ENCODE measurements at places on chromosomes 16 and 17.

DNA sequence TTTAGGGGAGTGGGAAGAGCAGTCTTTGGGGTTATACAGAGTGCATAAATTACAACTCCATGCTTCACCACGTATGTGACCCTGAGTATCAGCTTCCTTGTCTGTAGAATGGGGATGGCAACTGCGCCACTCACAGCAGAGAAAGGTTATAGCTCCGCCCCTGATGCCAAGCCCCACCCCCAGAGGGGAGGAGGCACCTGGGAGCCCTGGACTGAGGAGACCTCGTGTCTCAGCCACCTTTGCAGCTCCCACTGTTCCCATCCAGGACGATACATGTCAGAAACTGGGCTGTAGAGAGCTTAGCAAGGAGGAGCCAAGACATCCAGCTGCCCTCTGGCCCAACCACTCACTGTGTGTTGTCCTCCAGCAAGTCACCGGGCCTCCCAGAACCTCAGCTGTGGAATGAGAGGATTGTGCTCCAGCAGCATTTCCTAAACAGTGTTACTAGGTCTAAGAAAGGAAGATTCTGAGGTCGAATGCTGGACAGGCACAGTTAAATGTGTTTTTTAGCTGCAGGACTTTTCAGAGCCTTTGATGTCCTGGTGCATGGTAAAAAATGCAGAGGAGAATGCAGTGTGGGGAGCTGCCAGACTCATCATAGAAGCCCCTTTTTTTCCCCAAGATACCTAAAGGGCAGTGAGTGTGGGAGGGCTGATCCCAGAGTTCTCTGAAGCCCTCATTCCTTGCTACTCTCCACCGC lies 49.4 kb downstream of the BEAN1 start:
- no peak for DNase-seq

- no peak for DNase-seq
Observed at GRCh38 chr17:1034652-1035210, 37.8 kb downstream of the TIMM22 start.

DNA sequence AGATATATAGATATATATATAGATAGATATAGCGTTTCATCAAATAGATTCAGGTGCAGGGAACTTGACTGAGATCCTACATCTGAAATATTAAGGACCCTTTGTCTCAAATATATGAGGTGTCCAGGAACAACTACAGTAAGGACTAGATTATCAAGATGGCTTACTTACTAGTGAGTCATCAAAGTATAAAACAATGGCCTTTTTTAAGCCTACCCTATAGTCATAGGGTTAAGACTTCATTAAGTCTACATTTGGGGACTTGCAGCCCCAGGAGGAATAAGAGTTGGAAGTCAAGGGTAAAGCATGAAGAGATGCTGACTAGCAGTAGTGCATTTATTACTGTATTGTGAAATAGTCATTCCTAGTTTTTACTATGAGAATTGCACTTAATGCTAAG lies 1023.4 kb downstream of the CDH11 start:
- no peak for DNase-seq

DNA sequence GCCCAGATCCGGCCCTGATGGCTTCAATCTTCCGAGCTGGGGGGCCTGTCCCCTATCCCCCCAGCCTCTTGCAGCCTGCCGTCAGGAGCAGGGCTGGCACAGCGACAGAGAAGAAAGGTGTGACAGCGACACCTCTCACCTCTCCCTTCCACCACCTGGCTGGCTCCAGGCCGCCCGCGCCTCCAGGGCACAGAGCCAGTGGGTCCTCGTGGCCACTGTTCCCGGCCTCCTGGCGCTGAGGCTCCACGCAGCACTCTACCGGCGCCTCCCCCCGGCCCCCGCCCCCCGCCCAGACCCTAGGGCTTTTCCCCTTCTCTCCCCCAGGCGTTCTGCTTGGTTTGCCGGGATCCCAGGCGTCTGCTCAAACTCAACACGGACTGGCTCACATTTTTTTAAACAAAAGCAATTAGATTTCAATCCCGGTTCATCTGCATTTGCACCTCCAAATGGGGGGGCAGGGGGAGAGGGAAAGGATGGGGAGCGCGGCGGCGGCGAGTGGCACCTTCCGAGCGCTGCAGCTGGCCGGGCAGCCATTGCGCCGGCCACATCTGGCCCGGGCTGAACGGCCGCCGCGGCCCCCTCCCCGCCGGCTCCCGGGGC lies 12.8 kb upstream of the CBX8 start:
- no peak for DNase-seq

DNA sequence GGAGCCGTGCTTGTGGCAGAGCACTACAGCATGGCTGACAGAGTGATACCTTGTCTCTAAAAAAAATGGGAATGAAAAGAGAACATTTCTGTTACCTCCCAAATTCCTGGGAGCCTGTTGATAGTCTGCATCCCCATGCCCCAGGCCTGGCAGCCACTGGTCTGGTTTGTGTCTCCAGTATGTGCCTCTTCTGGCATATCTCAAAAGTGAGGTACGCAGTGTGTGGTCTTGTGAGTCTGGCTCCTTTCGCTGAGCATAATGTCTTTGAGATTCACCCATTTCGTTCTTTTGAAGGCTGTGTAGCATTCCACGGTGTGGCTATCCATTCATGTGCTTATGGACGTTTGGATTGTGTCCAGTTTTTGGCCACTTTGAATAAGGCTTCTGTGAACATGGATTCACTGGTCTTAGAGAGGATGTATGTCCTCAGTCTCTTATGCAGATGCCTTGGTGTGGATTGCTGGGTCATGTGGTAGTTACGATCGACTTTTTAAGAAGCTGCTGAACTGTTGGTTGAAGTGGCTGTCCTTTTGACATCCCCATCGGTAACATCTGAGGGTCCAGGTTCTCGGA lies 39.1 kb downstream of the PRMT7 start:
- DNase-seq, result no peak

GRCh38 chr17:64439956-64440355 lies 9.0 kb upstream of the MILR1 start:
- DNase-seq, result no peak

DNA sequence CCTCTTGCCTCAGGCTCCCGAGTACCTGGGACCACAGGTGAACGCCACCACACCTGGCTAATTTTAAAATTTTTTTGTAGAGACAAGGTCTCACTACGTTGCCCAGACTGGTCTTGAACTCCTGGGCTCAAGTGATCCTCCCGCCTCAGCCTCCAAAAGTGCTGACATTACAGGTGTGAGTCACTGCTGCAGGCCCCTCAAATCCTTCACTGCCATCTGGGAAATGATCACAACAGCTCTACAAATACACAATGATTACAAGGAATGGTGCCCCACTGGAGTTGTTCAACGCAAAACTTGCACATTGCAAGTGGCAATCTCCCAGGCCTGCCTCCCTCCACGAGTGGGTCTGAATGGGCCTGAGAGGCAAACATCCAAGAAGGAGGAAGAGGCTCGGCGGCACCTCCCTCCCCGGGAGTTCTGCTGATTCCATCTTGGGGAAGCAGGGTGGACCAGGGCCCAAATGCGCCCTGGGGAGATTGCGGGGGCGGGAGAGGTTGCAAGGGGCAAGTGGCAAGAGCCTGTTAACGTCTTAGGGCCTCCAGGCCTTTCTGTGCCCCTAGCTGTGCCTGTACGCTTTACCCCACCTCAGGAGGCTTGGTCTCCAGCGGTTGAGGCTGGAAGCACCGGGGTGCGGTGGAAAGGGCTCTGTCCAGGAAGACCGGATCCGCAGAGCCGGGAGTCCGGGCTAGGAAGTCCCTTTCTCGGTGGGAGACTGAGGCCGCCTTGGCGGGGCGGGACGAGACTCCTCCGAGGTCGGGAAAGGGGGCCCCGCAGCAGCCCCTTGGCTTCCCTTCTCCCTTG lies 656 bp upstream of the IGFBP4 start:
- no peak for DNase-seq

DNA sequence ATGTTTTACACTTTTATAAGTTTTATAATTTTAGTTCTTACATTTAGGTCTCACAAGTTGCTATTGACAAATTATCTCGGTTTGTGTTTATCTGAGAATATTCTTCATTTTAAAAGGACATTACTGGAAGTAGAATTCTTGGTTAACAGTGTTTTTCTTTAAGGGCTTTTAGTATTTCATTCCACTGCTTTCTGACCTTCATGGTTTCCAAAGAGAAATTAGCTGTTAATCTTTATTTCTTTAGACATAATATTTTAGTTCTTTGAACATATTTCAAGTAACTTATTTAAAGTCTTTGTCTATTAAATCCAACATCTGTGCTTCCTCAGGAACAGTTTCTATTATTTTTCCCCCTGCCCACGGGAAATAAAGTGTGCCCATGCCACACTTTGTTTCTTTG lies 240.1 kb upstream of the AXIN2 start:
- DNase-seq, result no peak

DNA sequence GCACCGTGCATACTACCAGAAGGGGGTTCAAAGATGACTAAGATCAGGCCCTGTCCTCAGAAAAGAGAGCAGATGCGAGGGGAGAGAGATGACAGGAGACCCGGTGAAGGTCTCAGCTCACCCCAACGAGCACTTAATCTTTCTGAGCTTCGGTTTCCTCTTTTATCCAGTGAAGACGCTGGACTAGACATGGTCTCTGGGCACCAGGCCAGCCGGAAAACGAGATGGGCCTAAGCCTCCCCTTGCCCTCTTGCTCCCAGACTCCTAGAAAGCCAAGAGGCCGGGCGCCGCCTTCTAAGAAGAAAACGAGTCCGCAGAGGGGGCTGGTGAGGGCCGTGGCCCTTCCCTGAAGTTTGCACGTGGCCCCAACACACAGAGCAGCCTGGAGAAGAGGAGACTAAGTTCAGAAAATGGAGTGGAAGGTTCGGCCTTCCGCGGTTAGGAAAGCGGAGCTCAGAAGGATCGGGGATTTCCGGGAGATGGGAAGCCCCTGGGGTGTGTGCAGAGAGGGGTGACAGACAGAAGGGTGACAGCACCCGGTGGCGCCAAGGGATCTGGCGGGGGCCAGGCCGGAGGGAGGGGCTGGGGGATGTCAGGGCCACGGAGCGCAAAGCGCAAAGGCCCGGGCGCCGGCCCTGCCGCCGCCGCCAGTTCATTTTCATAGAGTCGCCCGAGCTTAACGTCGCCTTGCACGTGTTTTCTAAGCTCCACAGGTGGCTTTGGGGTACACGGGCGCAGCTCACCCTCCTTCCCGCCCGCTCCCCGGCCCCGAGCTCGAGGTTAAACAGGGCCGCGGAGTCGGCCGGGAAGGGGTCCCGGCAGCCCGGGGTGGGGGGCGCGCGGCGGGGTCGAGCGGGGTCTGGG lies 42.1 kb upstream of the BHLHA9 start:
- no peak for DNase-seq

DNA sequence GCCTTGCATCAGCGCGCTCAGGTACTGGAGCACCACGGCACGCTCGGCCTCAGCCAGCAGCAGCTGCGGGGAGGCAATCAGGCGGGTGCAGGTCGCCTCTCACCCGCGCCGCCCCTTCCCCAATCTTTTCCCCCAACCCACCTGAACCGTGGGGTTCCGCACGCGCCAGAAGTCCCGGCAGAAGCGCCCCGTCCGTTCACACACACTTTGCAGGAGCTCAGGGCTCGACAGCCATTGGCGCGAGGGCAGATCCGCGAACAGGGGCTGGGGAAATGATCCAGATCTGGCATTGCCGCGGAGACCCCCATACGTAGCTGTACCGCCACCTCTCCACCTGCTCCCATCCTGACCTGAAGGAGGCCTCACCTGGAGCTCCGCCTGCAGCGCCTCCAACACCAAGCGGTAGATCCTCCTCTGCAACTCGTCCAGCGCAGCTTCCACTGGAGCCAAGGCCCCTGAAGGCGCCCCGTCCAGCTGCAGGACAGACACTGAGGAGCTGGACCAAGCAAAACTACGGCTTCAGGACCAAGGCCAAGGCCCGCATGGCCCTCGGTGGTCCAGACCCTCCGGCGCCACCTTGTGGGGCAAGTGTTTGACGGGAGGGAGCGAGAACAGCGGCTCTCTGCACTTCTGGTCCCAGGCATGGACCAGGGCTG lies 1.4 kb upstream of the MATCAP1 start:
- peak; percentile 95 for DNase-seq

GRCh38 chr17:47733674-47734410 lies 806 bp downstream of the TBX21 start:
- no peak for DNase-seq

GRCh38 chr16:56423584-56424403 lies 1.6 kb downstream of the AMFR start:
- no peak for DNase-seq

DNA sequence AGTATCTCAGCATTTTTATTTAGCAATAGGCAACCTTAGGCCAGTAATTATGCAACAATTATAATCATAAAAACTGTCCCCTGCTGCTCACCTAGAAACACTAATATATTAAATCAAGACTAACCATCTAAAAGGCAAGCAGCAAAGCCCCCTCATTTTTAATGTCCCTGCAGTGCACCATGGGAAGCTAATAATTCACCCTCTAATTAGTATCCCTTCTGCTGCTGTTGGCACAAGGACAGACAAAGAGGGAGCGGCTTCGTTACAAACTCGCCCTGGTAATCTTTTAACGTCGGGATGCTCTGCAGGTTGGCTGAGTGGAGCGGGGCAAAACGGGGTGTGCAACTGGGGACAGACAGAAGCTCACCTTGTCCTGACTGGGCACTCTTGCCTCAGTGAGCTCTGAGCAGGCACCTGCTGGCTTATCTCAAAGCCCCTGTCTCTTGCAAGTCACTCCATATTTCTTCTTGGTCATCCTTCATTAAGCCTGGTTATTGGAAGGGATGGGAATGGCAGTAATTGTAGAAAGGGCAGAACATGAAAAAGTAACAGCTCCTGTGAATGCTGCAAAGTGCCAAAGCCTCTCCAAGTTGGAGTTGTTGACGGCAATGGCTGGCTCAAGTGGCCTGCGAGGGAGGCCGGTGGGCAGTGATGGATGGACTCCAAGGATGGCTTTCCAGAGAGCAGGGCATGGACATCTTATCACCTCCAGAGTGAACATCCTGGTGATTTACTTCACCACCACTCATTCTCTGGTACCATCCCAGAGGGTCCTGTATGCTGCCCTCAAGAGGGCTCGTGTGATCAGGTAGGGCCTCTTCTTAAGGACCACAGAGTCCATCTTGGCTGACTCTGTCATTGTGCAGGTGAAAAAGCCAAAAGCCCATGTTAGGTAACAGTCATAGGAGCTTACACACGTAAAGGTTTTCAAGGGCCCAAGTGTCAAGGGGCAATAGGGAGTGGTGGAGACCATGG lies 219.6 kb upstream of the N4BP1 start:
- no peak for DNase-seq

DNA sequence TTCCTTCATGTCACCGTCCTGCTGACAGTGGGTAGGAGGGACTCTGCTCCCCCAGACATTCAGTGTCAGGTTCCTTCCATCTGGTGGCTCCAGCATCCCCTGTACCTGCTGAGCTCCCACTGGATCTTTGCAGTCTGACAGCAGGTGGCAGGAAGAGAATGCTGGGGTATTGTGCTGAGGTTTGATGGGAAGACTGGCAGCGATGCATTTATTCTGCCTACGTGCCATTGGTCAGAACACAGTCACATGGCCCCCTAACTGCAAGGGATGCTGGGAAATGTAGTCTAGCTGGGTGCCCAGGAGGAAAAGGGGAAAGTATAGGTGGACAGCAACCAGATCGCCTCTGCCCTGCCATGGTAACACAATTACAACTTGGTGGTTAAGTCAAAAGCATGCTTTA lies 44.4 kb downstream of the IRX3 start:
- peak; percentile 73 for DNase-seq

Measured in Caco-2 (cell line).